BE2C (cell line): ENCODE measurements at places on chromosomes 2 and 18.

DNA sequence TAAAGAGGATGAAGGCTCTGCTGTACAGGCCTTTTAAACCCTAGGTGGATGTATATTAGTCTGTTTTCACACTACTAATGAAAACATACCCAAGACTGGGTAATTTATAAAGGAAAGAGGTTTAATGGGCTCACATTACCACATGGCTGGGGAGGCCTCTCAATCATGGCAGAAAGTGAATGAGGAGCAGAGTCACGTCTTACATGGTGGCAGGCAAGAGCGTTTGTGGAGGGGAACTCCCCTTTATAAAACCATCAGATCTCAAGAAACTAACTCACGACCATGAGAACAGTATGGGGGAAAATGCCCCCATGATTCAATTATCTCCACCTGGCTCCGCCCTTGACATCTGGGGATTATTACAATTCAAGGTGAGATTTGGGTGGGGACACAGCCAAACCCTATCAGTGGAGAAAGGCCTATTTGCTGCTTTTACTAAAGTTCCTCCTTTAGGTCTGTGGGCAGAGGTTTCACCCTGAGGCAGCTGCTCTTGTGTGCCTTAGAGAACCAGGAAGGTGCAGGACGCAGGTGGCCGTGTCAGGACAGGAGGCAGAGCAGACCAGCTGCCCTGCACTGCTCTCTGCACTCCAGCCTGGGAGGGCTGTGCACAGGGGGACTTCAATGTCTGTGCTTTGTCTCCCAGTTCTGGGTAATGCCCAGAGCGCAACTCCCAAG, 178.8 kb upstream of the HDAC4 start:
- DNase-seq, result no peak

DNA sequence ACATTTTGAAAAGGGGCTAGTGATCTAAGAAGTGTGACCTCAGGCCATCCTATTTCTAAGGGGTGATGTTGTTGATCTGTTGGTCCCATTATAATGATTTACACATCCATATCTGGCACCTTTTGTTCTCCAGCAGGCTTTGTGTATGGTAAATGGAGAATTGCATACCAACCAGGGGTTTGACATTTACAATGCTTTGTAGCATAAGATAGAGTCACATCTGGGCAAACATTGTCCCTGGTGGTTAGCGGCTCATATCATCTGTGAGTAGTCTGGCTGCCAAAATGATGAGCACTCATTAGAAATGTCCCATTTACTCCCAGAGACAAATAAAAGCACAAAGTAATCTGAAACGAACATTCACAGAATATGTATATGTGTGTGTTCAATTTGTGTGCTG, 1775.5 kb upstream of the CELF4 start:
- DNase-seq, result no peak

GRCh38 chr2:60719331-60719730, 36.7 kb upstream of the PAPOLG start:
- no peak for DNase-seq

DNA sequence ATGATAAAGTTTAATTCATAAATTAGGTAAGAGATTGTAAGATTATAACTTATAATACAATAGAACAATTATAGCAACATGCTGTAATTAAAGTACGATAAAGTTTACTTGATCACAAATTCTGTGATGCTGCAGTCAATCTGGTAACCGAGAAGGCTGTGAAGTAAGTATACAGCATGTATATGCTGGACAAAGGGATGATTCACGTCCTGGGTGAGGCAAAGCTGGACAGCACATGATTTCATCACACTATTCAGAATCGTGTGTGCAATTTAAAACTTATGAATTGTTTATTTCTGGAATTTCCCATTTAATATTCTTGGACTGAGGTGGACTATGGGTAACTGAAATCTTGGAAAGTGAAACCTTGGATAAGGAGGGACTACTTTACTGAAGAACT, 522.2 kb upstream of the CNTNAP5 start:
- no peak for DNase-seq

GRCh38 chr2:231200805-231201474, 2.5 kb downstream of the ARMC9 start:
- no peak for DNase-seq

- no peak for DNase-seq
These were observed 210.7 kb upstream of the RND3 start for GRCh38 chr2:150698016-150698661.

DNA sequence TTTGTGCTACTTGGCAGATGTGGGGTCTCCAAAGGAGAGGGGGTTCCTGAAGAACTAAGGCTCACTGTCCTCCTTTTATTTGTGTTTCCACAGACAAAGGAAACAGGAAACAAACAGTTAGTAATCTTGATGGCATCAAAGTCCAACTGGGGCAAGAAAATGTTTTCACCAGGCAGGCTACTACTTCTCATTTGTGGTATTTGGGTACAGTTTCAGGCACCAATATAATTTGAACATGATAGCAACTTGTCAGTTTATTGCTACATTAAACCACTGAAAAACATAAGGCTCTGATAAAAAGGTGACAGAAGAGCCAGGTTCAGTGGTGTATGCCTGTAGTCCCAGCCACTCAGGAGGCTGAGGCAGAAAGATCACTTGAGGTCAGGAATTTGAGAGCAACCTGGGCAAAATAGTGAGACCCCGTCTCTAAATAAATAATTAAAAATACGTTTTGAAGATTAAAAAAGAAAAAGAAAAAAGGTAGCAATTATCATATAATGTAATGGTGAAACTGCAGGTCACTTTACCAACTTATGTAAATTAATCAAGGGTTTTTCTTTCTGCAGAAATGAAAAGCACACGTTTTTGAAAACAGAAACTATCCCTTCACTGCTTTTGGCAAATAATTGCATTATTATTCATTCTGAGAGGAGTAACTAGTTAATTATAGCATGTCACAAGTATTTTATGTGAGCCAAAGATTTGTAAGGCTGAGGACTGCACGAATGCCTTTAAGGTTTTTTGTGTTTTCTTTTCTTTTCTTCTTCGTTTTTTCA, 157.5 kb upstream of the CAVIN2 start:
- no peak for DNase-seq

GRCh38 chr2:176709991-176710390, 440.7 kb downstream of the MTX2 start:
- DNase-seq, result no peak

GRCh38 chr2:170512266-170512665, 202.9 kb upstream of the SP5 start:
- no peak for DNase-seq

DNA sequence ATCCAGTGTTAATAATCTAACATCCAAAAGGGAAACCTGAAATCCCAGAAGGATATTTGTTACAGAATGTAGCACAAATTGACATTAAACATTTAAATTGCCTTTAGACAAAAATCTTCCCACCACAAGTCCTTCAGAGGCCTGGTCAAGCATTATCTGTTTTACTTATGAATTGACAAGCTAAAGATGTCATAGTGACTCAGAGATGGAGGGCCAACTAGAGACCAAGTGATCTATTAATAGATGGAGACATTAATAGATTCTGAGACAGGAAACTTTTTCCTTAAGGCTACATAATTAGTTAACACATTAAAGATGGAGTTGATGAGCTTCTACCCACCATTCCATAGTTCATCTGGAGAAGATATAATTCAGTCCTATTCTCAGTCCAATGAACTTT, 526.2 kb downstream of the IRS1 start:
- DNase-seq, result no peak

- no peak for DNase-seq
These were observed 30.9 kb downstream of the BABAM2 start for GRCh38 chr2:27921424-27921823.

- no peak for DNase-seq
These were observed 4.6 kb downstream of the ARHGAP15 start for GRCh38 chr2:143133783-143134182.

DNA sequence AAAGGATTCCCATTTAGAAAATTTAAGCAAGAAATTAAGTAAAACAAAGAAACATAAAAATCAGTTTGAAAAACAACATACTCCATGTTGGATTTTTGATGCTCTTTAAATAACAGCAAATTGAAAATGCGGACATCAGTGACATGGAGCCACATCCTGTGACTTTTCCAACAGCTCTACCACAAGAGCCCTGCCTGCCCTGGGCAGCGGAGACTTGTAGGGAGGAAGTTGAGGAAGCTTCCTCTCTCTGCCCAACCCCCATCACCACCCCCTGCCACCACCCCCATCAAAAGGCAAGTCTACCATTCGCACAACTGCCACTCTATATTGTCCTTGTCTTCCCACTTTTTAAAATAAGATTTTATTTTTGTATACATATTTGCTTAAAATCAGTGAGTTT, 32.8 kb upstream of the DAPL1 start:
- no peak for DNase-seq
